ENCODE measurements at places on chromosomes 7 and 10. TPM values are rescaled to one million over a fixed set of nuclear protein-coding genes. Genes with fewer than 3 reads are reported as not detected.

The TMEM273 gene
- 29.0 TPM for total RNA-seq

GRCh38 chr7:81079746-81080145, 160.9 kb upstream of the SEMA3C start:
- no peak for DNase-seq

- DNase-seq: no peak
Observed at GRCh38 chr10:52499281-52499680, 185.2 kb downstream of the DKK1 start.

The SUN1 gene
- total RNA-seq: 183 TPM

GRCh38 chr7:35258868-35259522, 5.1 kb upstream of the TBX20 start:
- no peak for DNase-seq

DNA sequence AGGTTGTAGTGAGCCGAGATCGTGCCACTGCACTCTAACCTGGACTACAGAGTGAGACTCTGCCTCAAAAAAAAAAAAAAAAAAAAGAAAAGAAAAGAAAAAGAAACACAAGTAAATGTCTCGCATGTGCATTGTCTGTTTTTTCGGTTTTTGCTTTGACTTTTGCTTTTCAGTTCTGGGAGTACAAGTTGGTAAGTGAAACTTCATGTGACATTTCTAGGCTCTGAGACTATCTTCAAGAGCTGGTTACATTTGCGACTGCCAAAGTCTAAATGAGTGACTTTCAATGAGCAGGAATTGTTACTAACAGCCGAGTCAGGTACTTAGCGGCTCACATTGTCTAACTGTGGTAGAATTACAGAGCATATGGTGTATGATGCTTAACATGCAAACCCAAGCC, 107.0 kb upstream of the CELF2 start:
- no peak for DNase-seq

DNA sequence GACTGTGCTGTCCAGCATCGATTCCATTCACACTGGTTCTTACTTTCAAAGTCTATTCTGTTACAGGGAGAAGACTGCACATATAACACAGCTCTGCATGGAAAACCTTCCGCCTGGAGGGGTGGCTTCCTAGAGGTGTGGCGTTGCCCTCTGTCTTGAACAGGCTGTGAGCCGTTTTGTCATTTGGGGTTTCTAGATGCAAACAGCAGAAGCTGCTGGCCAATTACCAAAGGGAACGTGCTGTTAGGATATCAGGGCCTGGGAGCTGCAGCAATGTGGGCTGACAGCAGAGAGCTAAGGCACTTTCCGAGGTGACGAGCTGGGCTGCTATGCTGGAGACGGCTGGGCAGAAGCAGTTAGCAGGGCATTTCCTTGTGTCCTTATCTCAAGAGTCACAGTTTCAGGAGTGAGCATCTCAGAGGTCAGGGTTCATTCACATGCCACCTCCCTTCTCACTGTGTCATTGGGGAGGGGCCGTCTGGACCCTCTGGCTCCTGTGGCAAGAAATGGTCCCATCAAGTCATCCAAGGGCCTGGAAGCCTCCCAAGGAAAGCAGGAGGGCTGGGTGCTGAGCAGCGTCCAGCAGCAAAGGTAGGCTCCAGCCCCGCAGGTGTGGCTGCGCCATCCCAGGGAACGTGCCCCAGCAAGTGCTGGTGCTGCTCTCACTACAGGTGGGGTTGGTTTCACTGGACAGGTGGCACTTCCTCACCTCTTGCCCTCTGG, 106.5 kb downstream of the WDR37 start:
- no peak for DNase-seq

The KCNIP2 gene
- total RNA-seq: 29.2 TPM

The ARHGEF5 gene
- total RNA-seq: 0.80 TPM

The WASL gene
- total RNA-seq: 27.5 TPM

DNA sequence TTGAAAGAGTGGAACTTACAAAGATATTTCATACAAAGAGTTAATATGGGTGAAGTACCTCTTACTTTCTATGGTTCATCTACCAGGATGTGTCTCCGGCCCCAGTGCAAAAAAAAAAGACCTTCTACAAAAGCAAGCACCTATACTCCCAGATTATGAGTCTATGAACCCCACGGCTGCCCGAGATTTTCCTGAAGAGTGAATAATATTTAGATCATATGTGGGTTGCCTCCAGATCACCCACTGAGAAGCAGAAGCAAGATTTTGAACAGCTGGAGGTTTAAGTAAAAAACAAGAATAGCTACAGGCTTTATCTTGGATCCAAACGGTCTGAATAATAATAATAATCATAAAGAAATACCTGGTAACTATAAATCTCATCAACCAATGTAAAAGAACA, 207.7 kb downstream of the SKAP2 start:
- no peak for DNase-seq

The SDHAF3 gene
- 20.5 TPM for total RNA-seq

The PDZD7 gene
- total RNA-seq: 0.27 TPM

- no peak for DNase-seq
Observed at GRCh38 chr10:36801660-36802059, 323.7 kb upstream of the ANKRD30A start.

DNA sequence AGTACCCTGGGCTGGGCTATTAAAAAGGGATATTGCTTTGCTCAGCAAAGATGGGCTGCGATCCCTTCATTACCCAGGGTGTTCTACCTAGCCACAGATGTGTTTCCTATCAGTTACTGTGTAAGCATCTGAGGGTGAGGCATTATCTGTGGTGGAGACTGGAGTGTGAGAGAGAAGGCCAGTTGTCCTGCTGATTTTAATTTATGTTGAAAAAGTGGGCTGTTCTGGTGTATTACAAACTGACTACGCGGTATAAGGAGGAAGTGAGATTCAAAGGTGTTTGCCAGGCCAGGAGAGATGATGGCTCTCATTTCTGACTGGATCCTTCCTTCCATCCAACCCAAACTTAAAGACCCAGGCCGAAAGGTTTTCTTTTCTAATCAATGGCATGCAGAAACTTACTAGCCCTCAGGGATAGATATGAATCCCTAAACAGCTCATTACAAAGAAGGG, 7.6 kb downstream of the TCF7L2 start:
- no peak for DNase-seq

DNA sequence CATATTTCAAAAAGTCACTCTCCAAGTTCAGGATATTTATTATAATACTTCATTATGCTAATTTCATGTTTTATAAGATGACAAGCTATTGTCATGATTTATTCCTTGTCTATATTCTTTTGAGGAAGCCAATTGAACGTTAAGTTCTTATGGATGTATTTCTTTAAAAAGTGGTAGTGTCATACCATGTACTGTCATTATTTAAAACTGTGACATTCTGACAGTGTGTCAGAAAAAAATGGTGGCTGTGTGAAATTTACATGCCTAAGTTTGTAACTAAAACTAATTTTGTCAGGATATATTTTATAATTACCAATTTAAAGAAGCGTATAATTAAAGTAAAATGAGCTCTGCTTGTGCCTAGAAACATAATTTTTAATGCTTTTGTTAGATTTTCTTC, 158.9 kb upstream of the HDAC9 start:
- no peak for DNase-seq

DNA sequence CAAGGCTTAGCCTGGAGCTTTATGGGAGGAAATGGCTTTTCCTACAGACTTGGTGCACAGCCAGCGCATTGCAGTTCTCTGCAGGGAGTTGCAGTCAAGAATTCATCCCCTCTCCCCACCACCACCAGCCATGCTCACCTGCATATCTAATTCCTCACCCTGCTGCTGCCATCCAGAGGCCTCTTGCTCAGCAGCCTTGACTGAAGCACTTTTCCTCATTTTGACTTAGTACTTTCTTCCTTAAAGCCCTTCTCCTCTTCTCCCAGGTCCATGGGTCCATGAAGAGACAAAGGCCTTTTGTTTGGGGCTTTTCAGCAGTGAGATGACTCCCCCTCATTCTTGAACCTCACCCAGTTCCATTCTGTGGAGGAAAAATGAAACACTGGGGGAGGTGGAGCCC, 39.7 kb upstream of the GPR141 start:
- no peak for DNase-seq

The SPDYE9 gene
- total RNA-seq: not detected

DNA sequence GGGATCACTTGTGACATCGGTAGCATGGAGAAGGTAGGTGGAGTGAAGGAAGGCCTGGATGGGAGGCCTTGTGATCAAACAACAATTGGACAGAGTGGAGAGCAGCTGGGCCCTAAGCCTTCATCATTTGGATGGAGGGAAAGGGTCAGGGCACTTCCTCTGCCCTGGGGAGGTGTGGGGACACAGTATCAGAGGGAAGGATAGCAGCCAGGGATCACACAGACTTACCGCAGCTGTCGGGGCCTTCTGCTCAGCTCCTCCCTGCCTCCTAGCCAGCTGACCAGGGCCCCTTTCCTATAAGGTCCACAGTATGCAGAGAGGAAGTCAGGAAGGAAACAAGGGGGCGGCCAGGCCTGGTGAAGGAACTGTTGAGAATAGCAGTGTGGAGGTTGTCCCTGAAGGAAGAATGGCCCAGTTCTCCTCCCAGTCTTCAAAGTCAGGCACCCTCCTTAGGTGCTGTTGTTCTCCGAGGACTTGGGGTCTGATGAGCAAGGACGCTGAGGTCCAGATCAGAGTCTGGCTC, 62.1 kb downstream of the ABCC2 start:
- no peak for DNase-seq

DNA sequence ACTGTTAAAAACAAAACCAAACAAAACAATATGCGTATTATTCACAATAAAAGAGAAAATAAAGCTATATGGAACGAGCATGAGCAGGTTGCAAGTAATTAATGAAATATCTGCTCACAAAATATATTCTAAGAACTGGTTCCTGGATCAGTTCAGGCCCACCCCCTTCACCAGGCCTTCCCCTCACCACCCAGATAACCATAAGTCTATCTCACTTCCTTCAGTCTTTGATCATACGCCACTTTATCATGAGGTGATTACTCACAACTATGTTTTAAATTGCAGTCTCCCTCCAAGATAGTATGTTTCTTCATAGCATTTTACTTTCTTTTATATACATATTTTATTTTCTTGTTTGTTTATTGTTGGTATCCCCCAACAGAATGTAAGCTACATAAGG, 263.1 kb upstream of the HGF start:
- no peak for DNase-seq

- DNase-seq: peak; percentile 84
Observed at GRCh38 chr10:102229810-102230263, 3.7 kb downstream of the ELOVL3 start.

DNA sequence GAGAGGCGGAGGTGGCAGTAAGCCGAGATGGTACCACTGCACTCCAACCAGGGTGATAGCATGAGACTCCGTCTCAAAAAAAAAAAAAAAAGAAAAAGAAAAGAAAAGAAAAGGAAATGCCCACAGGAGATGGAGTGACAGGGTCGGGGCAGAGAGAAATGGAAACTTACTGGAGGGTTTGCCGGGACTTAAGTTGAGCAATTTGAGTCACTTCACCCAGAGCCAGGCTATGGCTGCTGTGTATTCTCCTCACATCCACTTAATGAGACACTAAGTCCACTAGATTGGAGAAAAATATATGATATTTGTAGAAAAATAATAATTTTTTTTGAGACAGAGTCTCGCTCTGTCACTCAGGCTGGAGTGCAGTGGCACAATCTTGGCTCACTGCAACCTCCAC, 4.6 kb upstream of the PFKFB3 start:
- DNase-seq: no peak

DNA sequence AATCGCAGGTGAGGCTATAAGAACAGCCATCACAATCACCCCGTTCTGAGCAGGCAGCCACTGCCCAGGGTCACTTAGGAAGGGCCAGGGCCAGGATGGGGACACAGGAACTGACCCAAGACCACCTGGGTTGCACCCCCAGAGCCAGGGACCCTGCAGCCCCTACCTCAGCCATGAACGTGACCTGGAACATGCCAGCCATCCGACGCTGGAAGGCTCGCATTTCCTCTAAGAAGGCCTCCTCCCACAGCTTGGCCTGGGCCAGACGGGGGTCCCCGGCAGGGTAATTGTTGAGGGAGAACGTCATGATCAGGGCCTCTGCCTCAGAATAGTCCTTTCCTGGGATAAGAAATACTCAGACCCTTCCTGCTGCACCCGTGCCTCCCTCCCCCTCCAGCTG, 5.0 kb downstream of the NPC1L1 start:
- DNase-seq: no peak

GRCh38 chr7:37765872-37766525, 82.4 kb upstream of the NME8 start:
- DNase-seq: no peak

DNA sequence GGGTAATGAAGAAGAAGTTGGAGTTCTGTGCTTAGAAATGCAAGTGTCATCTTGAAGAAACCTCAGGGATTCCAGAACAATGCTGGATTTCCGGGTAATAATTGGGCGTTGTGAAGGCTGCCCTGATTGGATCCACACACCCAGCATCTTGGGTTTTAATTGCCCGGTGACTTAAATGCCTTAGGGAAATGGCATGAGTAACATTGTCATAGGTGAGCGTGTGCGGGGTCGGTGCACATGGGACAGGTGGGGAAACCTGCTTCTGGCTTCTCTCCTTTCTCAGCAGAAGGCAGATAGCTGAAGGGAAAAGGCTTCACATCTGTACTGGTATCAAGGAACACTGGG, 15.2 kb upstream of the CAMK1D start:
- DNase-seq: no peak

The AKR1C2 gene
- 17.5 TPM for total RNA-seq

GRCh38 chr7:22417349-22417748, 60.4 kb upstream of the RAPGEF5 start:
- DNase-seq: no peak

DNA sequence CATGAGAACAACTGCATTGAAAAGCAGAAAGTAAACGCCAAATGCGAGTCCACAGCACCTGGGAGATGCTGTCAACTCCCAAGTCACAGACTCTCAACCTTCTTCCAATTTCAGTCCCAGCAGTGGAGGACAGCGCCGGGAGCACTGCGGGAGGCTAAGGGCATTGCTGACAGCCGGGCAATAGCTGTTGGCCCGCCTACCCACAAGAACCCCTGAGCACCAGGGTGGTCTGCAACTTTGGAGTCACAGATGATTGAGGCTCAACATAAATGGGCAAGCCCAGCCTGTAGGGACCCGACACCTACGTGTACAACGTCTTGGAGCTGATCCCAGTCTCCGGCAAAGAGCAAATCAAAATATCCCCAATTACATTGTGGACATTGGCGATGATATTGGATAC, 262.9 kb downstream of the TCERG1L start:
- DNase-seq: no peak

GRCh38 chr10:37860494-37861190, 3.2 kb upstream of the ZNF248 start:
- DNase-seq: no peak

The ARMC10 gene
- 22.6 TPM for total RNA-seq

DNA sequence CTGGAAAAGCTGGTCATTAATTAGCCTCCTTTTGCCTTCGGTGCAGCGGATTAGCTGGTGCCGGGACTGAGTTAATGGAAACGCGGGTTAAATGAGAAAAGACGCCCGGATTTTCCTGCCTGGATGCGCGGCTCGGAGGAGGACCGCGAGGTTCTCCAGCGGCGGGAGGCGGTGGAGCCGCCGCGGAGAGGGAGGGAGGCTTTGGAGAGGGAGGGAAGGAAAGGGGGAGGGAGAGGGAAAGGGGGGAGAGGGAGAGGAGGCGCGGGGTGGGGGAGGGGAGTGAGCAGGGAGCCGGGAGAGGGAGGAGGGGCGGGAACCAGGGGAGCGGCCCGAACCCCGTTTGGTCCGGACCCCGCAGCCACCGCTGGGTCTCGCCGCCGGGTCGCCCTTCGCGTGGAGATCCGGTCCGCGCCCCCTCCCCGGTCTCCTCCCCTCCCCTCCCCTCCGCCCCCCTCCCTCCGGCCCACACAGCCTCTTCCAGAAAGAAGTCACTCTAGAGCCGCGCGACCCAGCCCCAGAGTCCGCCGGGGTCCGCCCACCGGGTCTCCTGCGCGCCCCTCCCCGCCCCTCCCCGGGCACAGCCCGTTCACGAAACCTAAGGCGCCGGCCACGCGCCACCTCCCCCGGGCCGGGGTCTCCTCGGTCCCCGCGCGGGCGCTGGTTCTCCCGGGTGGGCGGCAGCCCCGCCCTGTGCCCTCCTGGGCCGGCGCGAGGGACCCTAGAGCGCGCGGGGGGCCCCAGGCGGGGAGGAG, 347.5 kb downstream of the DNAJB6 start:
- no peak for DNase-seq

Data from left ventricle myocardium inferior (tissue), 1 donor.